DMS 273 treated with DMSO at 0.1 percent for 48 hours (cell line): ENCODE measurements at places on chromosomes 11 and 22.

DNA sequence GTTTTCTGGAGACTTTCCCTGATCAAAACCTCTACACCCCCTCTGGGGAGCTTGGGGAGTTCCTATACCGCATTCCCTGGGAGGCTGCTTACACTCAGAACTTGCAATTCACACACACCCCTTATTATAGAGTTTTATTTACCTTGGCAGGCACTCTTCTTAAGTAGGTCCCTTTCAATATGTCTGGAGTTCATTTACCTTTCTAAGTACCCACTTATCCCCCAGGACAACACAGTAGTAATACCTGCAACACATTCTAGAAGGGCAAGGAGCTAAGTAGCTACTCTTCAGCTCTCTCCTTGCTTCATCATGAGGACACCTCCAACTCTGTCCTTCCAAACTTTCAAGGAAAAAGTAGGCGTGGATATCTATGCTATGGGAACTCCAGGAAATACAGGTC is 127.8 kb upstream of the ANO3 start:
- no peak for DNase-seq

DNA sequence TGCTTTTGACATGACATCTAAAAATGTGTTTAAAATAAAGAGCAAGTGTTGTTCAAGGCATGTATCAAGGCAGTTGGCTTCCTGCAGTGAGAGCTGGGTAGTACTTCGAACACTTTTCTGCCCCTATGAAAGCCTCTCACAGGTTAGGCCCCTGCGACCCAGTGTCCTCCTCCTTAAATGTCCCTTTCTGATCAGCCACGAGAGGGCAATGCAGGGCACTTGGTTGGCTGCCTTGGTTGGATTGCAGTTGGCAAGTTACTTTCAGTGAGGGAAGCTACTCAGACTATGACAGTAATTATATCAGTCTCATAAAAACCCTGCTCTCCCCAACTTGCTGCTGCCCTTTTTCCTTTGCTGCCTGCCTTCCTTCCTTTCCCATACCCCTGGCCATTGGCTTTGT is 743.8 kb downstream of the NTM start:
- DNase-seq, result no peak

DNA sequence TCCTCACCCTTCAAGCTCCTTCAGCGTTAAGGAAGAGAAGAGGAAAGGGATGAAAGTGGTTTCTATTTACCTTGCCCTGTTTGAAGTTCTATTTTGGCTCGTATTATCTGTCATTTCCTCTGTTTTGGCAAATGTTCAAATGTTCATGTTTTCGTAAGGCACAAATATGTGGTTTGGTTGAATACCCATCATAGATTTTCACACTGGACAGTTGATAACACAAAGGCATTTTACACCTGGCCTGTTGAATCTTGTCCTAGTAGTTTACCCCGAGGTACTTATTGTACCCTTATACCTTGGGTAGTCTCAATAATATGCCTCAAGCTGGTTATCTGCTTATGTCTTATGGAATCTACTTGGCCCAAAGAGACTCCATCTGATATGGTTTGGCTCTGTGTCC is 706.9 kb downstream of the METTL15 start:
- DNase-seq, result no peak

- no peak for DNase-seq
Observed at GRCh38 chr22:17352798-17353197, 16.5 kb upstream of the CECR2 start.

GRCh38 chr11:67675058-67675747 is 780 bp upstream of the ALDH3B2 start:
- no peak for DNase-seq

DNA sequence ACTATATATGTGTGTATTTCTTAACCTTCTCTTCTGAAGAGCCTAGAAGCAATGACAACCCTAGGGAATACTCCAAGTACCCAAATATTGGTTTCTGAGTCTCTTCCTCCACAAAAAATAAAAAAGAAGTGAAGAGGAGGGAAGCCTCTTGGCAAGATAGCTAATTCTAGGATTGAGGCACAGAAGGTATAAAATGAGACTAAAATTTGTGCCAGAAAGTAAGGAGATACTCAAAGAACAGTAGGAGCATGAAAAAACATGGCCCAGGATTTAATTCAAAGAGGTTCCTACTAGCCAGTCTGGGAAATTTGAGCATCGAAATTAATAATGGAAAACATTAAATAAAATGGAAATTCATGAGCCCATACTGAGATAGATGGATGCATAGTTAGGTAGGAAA is 112.1 kb downstream of the PAX6 start:
- no peak for DNase-seq

DNA sequence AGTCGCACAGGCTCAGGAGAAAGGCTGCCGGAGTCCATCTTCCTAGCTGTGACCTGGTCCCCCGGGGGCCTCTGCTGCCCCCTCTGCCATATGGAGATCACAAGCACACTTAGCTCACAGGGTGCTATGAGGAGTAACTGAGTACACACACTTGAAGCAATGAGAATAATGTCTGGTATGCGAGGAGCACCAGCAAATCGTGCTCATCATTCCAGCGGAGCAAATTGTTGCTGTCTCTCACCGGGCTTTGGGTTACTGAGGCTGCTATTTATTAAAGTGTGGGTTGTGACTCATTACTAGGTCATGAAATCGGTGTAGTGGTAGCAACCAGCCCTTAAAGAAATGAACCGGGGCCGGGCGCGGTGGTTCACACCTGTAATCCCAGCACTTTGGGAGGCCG is 48.1 kb upstream of the EIF3D start:
- DNase-seq, result no peak

DNA sequence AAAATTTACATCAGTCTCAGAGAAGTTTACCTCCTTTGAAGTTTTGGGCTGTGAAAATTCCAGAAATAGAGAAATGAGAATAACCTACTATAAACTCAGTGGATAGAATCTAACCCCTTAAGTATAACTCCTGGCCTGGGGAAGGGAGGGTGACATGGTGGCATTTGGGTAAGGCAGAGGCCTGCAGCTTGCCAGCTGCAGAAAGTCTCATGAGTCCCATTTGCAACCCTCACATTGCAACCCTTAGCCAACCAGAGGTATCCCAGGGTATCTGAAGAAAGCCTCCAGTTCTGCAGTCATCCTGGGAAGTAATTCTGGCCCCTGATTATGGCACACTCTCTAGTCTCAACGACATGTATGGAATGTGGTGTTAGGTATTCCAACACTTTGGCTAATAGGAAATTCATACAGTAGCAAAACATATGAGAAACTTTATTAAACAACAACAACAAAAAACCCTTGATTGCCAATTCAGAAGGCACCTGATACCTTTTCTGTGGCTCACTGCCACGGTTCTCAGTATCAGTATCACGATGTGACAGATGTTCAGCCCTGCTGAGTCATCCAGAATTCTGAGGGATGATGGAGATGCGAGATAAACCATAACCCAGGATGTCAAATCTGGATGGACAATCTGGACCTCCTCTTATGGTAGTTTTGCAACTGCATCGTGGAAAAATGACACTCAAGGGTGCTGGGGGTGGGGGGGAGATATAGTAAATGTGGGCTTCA is 743.4 kb downstream of the NELL1 start:
- DNase-seq, result no peak
